GM13977 (cell line): ENCODE measurements at places on chromosomes 4 and X.

DNA sequence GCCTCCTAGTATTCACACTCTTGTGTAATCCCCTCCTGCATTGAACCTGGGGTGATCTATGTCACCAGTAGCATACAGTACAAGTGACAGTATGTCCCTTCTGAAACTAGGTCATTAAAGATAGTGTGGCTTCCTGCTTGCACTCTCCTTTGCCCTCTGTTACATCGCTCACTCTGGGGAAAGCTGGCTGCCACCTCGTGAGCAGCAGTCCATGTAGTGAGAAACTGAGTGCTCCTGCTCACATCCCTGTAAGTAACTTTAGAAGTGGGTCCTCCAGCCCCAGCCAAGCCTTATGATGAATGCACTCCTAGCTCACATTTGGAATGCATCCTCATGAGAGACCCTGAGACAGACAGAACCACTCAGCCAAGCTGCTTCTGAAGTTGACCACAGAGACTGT lies 89.8 kb upstream of the TNIP3 start:
- no peak for DNase-seq

DNA sequence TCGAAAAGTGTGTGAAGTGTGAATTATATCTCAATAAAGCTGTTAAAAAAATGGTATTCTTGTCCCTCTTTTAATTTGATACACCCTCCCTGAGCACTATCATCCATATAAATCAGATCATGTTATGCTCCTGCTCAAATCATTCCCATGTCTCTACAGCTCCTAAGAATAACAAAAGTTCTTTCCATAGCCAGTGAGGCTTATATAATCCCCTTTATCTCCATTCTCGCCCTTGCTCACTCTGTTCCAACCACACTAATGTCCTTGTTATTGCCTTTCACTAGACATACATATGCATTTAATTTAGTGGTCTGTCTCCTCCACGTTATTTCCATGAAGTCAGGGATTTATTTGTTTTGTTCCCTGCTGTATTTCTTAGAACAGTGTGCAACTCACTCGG lies 10.5 kb downstream of the ZGRF1 start:
- no peak for DNase-seq

DNA sequence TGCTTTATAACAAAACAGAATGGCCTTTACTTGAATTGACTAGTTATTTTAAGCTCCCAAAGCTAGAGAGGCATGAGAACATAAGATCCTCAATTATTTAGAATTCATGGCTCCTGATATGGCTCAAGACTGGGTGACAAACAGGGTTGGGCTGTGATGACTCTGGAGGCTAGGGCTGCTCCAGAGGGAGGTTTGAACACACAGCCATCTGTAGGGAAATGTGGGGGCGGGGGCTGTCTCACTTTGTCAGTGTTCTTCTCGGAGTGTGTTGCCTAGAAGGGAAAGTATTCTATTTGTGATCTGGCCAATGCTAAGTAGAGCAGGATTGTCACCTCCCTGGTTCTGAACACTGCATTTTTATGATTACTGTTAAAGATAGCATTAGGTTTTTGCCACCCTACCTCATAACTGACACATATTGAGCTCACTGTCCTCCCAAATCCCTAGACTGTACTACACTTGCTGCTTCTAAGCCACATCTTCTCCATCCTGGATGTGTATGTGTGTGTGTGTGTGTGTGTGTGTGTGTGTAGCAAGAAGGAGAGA lies 45.9 kb downstream of the VSIG4 start:
- no peak for DNase-seq

- DNase-seq, result peak; percentile 5
Observed at GRCh38 chr4:100742045-100742444, 224.2 kb upstream of the EMCN start.

GRCh38 chr4:146469022-146469421 lies 52.7 kb downstream of the SLC10A7 start:
- DNase-seq, result no peak

DNA sequence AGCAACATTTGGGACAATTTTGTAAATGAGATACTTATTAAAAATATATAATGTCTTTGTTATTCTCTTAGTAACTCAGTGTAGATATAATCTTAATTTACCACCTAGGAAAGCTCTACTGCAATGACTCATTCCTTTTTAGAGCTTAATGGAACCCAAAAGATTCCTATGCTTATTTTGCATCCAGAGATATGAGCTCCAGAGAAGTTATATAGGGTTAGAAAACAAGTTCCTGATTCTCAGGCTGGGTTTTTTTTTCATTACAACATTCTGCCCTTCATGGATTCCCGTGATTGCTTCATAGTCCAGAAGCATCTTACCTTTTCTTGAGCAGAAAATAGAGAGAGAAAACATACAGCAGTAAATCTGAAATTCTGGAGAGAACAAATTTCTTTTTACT lies 57.9 kb upstream of the CXCL8 start:
- no peak for DNase-seq

DNA sequence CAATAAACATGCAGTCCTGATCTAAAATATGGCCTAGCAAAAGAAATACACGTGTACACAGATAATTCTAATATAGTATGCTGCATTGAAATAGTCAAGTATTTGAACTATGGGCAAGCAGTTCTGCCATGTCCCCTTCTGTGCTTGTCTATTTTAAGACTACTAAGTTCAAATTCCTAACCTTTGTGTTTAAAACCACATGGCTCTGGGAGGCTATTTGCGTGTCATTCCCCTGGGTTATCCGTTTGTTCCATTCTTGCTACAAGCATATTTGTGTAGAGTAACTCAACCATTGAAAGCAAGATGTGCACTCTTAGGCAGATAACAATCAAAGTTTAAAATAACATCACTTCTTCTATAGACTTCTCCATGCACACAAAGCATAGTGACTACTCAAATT lies 25.4 kb upstream of the TBC1D1 start:
- DNase-seq, result no peak

GRCh38 chr4:78776729-78777575 lies 802 bp downstream of the BMP2K start:
- peak; percentile 45 for DNase-seq

DNA sequence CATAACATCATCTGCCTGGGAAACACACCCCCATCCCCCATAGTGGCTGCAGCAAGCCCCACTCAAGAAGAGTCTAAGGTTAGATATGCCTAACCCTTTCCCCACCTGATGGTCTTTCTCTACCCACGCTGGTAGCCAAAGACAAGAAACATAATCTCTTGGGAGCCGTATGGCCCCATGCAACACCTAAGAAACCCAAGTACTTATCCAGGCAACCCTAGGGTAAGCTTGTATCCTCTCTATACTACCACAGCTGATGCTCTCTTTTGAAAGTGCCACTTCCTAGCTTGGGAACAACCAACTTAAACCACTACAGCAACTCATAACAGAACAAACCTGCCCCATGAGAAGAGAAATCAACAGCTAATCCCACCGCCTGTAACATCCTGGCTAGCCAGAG lies 161.1 kb downstream of the MSN start:
- DNase-seq, result no peak

GRCh38 chr4:55398461-55398860 lies 2.7 kb downstream of the TMEM165 start:
- DNase-seq, result no peak

- DNase-seq, result no peak
Observed at GRCh38 chr4:55004831-55005230, 120.6 kb downstream of the KDR start.

DNA sequence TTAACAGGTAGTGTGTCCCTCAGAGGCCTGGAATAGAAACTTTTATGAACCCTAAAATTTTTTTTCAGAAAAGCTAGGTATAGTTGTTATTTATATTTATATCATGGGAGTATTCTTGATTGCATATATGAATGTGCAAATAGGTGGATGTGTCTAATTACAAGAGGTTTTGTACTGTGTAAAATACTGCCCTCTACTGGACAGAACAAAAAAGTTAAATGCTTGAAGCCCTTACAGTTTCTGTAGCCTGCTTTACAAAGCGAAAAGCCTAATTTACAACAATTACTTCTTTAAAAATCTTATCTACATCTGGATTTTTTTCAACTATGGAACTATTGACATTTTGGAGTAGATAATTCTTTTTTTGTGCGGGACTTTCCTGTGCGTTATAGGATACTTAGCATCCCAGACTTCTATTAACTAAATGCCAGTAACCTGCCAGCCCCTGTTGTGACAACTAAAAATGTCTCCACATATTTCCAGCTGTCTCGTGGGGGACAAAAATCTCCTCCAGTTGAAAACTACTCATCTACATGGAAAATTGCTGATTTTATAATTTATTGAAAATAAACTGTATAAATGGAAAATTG lies 35.1 kb downstream of the ENPEP start:
- DNase-seq, result peak; percentile 38

GRCh38 chr4:2794486-2795299 lies 1.8 kb downstream of the SH3BP2 start:
- DNase-seq, result no peak

DNA sequence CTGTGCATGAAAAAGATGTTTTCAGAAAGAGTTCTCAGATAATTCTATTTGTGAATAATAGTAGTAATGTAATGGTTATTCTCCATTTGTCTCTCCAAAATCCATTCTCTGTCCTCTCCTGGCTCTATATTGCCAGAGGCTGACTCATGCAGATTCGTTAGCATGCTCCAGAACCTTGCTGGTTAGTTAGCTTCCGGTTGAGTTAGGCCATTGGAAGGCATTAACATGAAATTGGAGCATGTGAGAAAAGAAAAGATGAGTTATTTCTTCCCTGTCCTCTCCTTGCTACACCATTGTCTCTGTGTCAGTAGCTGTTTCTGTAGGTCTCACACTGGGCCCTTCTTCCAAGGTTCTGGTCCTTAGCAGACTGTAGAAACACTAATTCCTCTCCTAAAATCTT lies 23.5 kb upstream of the PRDM8 start:
- no peak for DNase-seq

DNA sequence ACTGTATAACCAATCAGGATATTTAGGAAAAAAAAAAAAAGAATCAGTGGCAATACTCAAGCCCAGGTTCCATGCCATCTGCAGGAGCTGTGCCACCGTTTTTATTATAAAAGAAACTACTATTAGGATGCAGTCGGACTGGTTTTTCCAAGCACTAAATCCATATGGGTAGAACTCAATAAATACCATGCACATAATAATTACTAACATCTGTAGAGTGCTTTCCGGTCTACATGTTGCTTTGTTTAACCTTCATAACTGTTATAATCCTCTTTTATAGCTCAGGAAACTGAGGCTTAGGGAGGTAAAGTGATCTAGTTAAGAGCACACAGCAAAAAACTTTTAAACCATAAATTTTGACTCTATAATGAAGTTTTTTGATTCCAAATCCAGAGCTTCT lies 24.0 kb downstream of the ARSJ start:
- no peak for DNase-seq

- no peak for DNase-seq
Observed at GRCh38 chr4:150280975-150281374, 202.7 kb downstream of the DCLK2 start.

- DNase-seq, result no peak
Observed at GRCh38 chr4:158948071-158948470, 154.8 kb upstream of the RAPGEF2 start.
